ENCODE measurements at places on chromosomes 7 and 10. TPM values are rescaled to one million over a fixed set of nuclear protein-coding genes. Genes with fewer than 3 reads are reported as not detected.

The ABHD11 gene
- 67.7 TPM for total RNA-seq

GRCh38 chr10:69180525-69181204, 631 bp downstream of the SUPV3L1 start:
- H3K4me1 ChIP-seq: peaks cover 32% of the 10 kb centered on the region
- H3K4me3 ChIP-seq: peak overlapping the region; percentile 99
- no peaks in the 10 kb centered on the region for H3K27me3 ChIP-seq

The SLC26A3 gene
- total RNA-seq: not detected

DNA sequence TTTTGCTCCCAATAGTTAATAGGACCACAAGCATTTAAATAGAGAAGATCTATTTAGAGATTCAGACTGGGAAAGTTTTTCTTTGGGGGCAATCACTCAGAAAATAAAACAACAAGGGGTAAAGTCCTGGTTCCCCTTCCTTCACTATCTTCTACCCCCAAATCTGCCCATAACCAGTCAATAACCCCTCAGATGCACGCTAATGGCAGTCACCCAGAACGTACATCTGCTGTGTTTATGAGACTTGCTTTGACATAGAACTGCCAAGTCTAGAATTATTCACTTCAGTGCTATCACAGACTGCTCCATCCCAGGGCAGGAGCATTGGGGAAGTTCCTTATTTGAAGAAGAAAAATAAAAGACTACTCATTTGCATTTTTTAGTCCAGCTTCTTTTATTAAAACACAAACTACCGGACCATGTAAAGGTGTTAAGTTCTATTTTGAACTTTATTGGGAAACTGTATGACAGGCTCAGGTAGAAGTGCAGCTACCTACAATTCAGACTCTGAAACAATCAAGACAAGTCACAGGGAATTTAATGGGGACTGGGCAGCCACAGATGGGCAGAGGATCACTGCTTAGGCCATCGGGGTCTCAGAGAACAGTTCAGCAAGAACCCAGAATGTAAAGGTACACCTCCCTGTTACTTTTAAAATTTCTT, 38.4 kb downstream of the ANK3 start:
- no peak overlapping the region for H3K4me3 ChIP-seq
- DNase-seq: no peak
- H3K27me3 ChIP-seq: no peaks in the 10 kb centered on the region
- H3K27ac ChIP-seq: no peak overlapping the region

The ANKRD1 gene
- 6.2 TPM for total RNA-seq

The SPAM1 gene
- total RNA-seq: not detected

DNA sequence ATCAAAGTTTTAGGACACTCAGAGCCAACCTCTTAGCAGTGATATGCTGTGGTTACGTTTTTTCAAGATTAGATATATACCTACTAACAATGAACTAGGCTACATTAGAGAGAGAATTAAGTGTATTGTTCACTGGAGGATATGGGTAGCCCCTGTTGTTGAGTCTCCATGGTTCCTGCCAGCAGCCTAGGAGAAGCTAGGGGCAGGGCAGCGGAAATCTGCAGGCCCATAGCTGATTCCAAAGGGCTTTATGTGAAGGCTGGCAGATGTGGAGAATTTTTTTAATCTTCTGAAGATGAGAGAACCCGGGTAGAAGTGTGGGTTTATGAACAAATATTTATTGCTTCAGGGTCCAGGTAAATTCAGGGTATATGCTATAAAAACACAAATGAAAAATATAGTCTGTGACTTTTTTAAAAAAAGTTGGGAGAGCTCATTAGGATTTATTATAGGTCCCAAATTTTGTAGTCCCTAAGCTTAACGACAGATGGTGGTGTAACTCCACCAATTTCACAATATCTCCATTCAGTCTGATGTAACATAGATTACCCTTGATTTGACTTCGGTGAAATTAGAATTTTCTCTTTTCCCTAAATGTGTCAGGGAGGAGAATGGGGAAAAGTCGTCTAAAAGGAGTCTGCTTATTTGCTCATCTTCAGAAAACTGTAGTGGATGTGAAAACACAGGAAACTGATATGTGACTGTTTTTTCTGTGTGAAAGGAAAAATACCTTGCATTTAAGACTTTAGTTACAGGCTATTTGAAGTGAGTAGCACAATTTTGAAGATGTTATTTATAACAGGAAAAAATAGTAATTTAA, 163.0 kb upstream of the PPP1R3A start:
- H3K36me3 ChIP-seq: peaks cover 27% of the 10 kb centered on the region
- no peaks in the 10 kb centered on the region for H3K27me3 ChIP-seq
- no peak overlapping the region for H3K27ac ChIP-seq
- H3K4me3 ChIP-seq: no peak overlapping the region
- peaks cover under 1% of the 10 kb centered on the region for H3K4me1 ChIP-seq

- no peaks in the 10 kb centered on the region for H3K4me1 ChIP-seq
- H3K4me3 ChIP-seq: no peak overlapping the region
- no peaks in the 10 kb centered on the region for H3K36me3 ChIP-seq
- peaks cover 38% of the 10 kb centered on the region for H3K27me3 ChIP-seq
- H3K27ac ChIP-seq: no peak overlapping the region
- DNase-seq: no peak
Measured at GRCh38 chr10:93871671-93872204, 22.0 kb upstream of the SLC35G1 start.

- no peak for DNase-seq
- H3K4me3 ChIP-seq: no peak overlapping the region
- H3K27ac ChIP-seq: no peak overlapping the region
- H3K27me3 ChIP-seq: no peaks in the 10 kb centered on the region
- H3K36me3 ChIP-seq: peaks cover 52% of the 10 kb centered on the region
Measured at GRCh38 chr10:96613576-96613975, 26.8 kb upstream of the TM9SF3 start.

The GRID2IP gene
- total RNA-seq: 1.4 TPM

DNA sequence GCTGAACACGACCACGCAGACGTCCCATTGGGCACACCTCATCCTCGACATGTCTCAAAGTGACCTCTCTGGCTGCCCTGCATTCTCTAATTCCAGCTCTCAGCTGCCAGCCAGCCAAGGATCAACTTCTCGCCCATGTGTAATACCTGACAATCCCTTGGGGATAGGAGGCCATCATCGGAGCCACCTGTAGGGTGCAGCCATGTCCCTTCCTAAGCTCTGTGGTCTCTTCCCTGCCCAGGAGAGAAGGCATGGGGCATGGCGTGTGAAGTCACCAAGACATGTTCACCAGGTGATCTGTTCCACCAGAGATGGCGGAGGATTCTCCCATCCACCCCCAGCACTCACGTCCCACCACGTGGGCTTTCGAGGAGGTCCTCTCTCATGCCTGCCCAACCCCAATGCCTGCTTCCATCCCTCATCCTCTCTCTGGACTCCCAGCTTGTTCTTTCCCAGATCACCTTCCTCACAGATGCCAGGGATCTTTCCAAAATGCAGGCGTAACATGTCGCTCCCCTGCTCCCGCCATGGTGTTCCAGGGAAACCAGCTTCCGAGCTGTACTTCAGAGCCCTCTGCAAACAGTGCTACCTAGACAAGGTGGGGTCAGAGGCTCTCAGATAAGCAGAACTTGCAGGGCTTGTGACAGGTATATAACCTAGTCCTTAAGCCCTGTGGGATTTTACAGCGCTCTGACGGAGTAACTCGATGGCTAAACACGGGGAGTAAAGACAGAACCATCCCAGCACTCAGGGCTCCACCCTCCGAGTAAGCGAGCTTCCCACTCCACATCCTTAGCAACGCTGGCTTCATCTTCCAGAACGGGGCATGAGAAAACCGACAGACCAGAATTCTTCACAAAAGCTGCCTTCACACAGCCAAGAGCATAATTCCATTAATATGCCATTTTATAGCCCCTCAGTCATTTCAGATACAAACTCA, 41.1 kb downstream of the BRI3 start:
- no peak overlapping the region for H3K27ac ChIP-seq
- no peak overlapping the region for H3K4me3 ChIP-seq
- H3K36me3 ChIP-seq: peaks cover 20% of the 10 kb centered on the region
- no peak for DNase-seq

The MDFIC gene
- 12.5 TPM for total RNA-seq

DNA sequence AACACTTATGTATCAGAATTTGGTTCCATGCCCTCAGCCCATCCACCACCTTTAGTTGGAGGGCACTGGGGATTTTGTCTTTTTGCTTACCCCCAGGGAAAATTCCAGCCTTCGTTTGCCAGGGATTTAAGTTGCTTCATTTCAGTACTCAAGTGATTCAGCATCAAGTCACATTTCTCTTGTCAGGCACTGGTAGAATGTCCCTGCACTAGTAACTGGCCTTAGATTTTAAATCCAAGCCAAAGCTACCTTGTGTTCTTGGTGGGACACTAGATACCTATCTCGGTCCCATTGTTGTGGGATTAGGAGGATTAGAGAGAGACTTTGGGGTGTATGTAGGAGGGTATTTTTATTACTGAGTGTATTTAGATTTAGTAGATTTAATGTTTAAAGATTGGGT, 613.1 kb downstream of the SUGCT start:
- H3K27me3 ChIP-seq: no peaks in the 10 kb centered on the region
- no peak overlapping the region for H3K4me3 ChIP-seq
- no peaks in the 10 kb centered on the region for H3K4me1 ChIP-seq
- no peaks in the 10 kb centered on the region for H3K36me3 ChIP-seq
- H3K27ac ChIP-seq: no peak overlapping the region

- H3K27ac ChIP-seq: no peak overlapping the region
- H3K27me3 ChIP-seq: no peaks in the 10 kb centered on the region
- no peak for DNase-seq
- no peak overlapping the region for H3K4me3 ChIP-seq
- H3K4me1 ChIP-seq: peaks cover 4% of the 10 kb centered on the region
Measured at GRCh38 chr10:113880236-113880635, 25.8 kb downstream of the NHLRC2 start.

The TRPV6 gene
- total RNA-seq: 1.7 TPM

The ITGB8 gene
- total RNA-seq: 183 TPM

DNA sequence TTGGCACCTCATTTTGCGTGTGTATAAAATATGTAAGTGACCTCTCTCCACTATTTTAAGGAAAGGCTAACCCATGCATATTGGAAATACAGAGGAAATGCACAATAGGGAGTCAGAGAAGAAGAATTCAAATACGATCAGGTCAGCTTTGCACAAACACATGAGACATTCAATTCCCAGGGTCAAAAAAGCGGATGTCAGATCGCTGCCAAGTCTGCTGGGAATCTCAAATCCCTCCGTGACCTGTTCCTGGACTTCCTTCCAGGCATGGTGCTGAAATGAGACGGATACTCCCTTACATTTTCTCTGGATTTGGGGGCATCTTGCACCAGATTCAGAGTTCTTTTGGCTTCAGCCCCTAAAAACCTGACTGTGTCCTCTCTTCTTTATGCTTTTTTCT, 91.9 kb upstream of the PRKCQ start:
- no peak overlapping the region for H3K27ac ChIP-seq
- DNase-seq: no peak
- no peaks in the 10 kb centered on the region for H3K36me3 ChIP-seq
- no peaks in the 10 kb centered on the region for H3K27me3 ChIP-seq
- H3K4me1 ChIP-seq: no peaks in the 10 kb centered on the region

The PRLHR gene
- total RNA-seq: not detected

- H3K36me3 ChIP-seq: no peaks in the 10 kb centered on the region
- no peak overlapping the region for H3K4me3 ChIP-seq
- H3K27me3 ChIP-seq: peaks cover 59% of the 10 kb centered on the region
- H3K27ac ChIP-seq: no peak overlapping the region
Measured at GRCh38 chr10:132981746-132982145, 39.4 kb upstream of the CFAP46 start.

The GPC2 gene
- 3.2 TPM for total RNA-seq

DNA sequence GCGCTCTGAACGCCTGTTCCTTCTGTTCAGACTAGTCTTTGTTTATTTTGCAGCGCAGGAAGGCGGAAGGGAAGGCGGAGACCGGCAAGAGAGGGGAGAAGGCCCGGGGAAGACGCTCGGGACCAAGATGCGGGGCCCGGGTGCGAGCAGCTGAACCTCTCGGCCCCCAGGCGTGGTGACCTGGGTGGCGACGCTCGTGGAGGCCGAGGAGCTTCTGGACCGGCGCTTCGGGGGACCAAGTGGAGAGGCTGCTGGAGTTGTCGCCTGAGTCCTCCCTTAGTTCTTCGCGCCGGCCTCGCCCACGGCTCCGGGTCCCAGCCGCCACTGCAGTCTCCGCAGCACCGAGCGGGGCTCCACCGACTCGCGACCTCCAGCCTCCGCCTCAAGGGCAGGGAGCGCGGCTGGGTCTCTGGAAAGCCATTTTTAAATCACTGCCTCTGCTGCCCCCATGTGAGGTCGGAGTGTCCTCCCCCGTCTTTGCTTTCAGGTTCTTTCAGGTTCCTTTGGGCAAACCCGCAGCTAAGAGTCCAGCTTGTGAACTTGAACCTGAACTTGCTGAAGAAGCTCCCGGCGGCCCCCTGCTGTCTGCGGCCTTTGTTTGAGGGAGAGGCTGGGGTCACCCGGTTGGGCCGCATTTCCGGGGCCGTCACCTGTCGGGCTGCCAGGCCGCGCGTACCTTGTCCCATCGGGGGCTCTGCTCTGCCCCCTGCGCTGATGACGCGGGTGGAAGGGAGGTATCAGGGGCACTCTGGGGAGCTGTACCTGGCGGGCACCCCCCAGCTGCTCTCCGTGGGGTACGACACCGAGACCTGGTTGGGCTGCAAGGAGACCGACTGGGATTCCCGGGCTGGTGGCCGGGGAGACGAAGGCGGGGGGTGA, 136.0 kb downstream of the KIF20B start:
- peaks cover 8% of the 10 kb centered on the region for H3K4me1 ChIP-seq
- H3K4me3 ChIP-seq: peak overlapping the region; percentile 75
- H3K27ac ChIP-seq: peak overlapping the region; percentile 34
- DNase-seq: peak; percentile 4
- no peaks in the 10 kb centered on the region for H3K27me3 ChIP-seq

All from Calu3 (cell line).